ENCODE measurements at places on chromosomes 13 and 19.
A peak's percentile ranks its signal among the peaks of the same experiment; 100 is the strongest.

DNA sequence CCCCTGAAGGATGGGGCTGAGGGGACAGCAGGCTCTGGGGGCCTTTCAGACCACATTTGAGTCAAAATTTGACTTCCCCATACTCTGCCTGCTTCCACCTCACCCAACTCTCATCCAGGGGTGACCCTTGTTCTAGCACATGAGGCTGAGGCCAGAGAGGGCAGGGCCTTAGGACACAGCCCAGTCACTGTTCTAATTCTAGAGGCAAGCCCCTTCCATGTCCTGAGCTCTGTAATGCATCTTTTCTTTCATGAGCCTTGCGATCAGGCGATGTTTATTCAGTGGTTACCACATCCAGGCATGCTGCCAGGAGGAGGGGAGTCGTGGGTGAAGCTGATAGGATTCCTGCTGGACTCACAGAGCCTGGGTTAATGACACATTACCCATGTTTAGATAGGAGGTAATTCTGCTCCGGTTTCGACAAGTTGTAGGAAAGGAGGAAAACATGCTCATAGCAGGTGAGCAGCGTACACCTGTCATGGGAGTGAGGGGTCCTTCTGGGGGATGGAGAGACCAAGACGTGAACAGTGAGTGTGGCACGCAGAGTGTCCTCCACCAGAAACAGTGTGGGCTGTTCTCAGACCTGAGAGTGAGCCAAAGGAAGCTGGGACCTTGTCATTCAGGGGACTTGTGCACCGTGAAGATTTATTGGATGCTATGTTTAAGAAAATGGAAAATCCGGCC, 9.3 kb downstream of the RPS9 start:
- DNase-seq: peak; percentile 88

GRCh38 chr19:16342002-16342715, 17.5 kb downstream of the KLF2 start:
- no peak for DNase-seq

- no peak for DNase-seq
Measured at GRCh38 chr13:50387051-50387581, 371.9 kb downstream of the KCNRG start.

DNA sequence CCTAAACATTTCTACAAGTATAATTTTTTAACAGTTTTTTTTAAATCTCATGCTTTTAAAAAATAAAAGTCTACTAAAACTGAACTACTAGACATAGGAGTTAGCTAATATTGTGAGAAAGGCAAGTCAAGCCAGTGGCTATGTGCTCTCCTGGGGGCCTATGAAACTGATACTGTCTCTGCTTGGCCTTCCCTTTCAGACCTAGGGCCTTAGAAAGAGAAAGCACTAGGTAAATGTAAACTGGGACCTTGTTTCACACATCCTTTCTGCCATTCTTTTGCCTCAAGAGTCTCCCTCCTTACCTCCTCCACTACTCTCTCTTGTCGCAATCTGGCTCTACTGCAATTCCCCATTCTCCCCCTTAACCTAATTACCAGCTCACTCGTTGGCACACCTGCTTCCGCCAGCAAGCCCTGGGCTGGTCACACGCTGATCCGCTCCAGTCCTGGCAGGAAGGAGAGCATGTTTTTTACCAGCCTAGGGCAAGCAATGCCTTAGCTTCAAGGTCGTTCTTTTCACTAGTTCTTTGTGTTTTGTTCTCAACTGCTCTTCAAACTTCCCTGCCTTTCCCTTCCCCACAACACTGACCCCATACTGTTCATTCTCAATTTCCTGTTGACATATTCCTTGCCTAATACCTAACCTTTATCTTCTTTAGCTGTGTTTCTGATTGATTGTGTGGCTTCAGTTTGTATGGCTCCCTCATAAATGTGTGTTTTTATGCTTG, 23.1 kb downstream of the TBC1D4 start:
- DNase-seq: no peak

- no peak for DNase-seq
Measured at GRCh38 chr13:30332456-30333143, 25.2 kb upstream of the KATNAL1 start.

- no peak for DNase-seq
Measured at GRCh38 chr19:57334191-57334590, 13.9 kb downstream of the ZNF543 start.

DNA sequence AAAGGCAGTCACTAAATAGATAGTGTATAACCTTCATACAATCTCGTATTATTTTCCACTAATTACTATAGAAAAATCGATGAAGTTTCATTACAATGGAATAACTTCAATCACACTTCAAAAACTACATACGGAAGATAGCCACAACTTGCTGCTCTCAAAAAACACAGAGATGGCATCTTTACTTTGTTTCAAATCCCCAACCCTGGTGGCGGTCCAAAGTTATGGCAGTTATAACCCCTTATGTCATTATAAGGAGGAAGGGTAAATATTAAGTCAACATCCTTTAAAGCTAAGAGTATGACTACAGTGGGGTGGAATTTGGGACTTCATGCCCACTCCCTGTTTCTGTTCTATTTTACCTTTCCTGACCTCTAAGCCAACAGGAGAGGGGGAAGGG, 146.5 kb downstream of the LACC1 start:
- DNase-seq: no peak

DNA sequence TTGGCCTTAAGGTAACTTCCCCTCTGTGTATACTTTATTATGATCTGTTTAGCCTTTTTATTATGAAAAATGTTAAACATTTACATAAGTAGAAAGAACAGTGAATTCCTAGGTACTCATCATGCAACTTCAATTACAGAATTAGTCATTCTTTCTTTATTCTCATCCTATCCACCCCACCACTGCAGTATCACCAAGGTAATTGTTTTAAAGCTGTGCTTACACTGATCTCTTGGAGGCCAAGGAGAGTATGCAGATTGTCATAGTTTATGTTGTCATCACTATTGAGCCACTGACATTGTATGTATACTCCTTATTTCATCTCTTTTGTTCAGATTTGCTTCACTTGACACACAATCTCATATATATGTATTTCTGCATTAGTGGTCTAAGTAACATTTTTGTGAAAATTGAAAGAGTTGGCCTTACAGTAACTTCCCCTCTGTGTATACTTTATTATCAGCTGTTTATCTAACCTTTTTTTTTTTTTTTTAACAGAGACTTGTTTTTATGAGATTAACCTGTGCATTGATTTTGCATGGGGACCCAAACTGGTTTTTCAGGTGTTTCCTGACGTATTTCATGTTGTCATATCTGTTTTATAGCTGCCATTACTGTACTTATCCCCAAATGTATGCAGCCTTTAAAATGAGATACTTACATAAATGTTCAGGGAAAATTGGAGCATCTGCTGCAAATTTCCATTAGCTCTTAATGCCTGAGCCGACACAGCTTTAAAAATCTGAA, 4.5 kb downstream of the ZNF507 start:
- no peak for DNase-seq

DNA sequence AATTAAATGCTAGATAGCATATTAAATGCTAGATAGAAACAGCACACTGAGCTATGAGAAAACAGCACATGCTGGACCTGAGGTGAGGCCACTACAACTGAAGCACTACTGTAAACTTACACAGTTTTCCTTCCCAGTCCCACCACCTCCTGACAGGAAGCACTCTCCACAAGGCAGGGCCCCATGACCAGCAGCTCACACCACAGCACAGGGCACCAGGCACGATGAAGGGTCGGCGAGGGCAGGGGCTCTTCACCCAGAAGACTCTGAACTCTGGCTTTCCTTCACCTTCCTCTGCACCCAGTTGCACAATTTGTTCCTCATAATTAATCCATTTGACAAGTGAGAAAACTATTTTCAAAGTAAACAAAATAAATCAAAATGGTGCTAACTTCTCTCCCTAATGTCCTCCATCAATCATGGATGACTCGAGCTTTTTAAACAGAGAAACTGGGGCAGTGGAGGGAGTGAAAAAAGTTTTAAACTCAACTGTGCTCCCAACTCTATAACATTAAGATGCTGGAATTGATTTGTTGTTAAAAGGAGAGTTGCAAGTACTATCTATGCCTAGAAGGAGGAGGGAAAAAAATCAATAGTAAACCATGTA, 568.7 kb downstream of the UQCRFS1 start:
- DNase-seq: no peak

DNA sequence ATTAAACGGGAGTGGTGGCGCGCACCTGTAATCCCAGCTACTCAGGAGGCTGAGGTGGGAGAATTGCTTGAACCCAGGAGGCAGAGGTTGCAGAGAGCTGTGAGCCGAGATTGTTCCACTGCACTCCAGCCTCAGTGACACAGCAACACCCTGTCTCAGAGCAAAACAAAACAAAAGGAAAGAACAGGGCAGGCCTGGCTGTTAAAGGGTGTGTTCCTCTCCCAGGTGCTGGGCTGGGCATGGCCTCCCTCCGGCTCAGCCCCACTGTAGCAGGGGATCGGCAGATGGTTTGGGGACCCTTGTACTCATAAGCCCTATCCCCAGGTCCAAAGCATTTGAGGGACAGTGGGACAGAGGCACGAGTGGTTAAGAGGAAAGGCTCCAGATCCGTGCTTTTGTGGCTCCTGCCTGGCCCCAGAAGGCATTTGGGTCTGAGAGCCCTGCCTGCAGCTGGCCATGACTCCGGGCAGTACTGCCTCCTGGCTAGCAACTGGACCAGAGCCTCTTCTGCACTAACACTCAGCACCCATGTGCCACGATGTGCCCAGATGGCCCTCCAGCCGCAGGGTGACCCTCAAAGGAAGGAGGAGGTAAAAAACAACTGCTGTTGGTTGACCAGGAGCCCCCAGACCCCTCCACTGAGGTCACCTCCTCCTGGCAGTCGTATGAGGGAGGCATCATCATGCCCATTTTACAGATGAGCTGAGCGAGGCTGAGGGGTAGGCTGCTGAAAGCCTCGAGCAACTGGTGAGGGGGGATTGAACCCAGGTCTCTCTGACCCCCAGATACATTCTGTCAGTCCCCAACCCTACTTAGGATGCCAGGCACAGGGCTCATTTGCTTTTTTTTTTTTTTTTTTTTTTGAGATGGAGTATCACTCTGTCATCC, 10.0 kb downstream of the RFX1 start:
- no peak for DNase-seq

- DNase-seq: no peak
Measured at GRCh38 chr13:42991898-42992763, at the start of gene EPSTI1. TSS of gene EPSTI1 (minus strand) at chr13:42992241. CDS start at chr13:42992165, 76 bp downstream.

GRCh38 chr13:111844222-111844671, 222.7 kb upstream of the SOX1 start:
- DNase-seq: no peak

- DNase-seq: no peak
Measured at GRCh38 chr19:33564836-33565338, 43.3 kb upstream of the PEPD start.

DNA sequence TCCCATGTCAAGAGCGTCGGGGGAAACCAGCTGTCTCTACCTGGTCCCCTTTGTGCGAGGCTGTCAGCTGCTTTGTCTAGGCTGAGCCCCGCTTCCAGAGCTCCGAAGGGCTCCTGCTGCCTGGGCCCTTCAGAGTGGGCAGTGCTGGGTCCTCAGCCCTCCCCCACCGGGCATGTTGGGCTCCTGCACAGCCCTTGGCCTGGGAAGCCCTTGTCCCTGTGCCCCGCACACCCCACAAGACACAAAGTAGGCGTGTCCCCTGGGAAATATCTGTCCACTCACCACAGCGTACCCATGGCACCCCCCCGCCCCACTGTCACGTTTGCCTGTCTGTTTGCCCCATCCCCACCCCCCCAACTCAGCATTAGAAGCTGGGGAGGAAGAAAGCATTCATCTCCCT, 39.6 kb upstream of the RANBP3 start:
- DNase-seq: no peak

- no peak for DNase-seq
Measured at GRCh38 chr19:51800473-51801244, 5.7 kb downstream of the FPR3 start.

- no peak for DNase-seq
Measured at GRCh38 chr13:84446972-84447639, 564.8 kb upstream of the SLITRK1 start.
